ENCODE measurements at places on chromosomes 4 and X.

- DNase-seq: peak; percentile 48
Measured at GRCh38 chrX:3815896-3816664, 102.6 kb upstream of the PRKX start.

GRCh38 chr4:111535792-111536191, 609.5 kb upstream of the FAM241A start:
- DNase-seq: no peak

DNA sequence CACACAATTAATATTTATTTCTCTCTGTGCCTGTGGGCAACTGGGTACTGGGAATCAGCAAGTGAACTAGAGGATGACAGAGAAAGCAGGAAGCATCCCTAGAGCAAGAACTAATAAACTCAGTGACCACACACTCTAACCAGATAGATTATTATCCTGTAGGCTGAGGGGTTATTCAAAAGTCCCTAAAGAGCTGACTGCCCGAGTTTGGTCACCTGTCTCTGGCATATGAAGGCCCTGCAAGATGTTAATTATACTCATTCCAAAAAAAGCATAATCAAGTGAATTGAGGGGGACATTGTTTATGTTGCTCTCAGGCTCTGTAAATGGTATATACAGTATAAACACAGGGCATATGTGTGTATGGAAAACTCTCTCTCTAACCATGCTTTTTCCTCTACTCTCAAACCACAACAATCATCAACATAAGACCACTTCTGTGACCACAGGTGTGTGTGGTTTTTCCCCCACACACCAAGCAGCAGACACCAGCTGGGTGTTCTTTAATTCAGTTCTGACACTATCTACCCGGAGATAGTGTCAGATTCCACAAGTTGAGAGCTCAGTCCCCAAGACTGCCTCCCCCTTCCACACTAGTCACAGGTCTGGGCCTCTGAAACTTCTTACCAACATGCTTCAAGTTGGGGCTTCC, 6.2 kb upstream of the HPSE start:
- DNase-seq: no peak

DNA sequence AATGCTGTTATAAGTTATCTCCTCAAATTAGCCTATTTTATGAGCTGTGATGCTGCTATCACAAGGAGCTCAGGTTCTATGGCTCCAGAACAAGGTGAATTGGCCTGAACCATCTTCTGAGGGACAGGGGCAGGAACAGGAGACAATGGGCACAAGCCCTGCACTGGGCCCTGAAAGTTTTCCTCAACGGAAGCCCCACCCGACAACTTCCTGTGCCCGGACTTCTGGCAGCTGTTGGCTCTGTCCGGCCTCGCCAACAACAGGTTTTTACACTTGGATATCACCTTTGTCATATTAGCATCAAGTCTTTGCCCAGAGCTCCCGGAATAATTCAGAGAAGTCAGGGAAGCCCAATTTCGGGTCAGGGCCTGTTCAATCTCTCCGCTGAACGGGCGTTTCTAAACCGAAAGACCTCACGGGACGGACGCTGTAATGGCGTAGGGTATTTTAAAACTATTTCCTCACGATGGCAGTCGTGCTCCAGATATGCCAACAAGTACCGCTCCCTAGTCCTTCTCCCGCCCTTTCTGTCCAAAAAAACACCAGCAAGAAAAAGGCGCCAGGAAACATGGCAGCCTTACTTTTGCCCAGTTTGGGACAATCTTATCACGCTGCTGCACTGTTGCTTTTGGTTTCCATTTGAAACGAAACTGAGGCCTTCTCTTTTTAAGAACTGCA, 201.0 kb upstream of the STK26 start:
- peak; percentile 43 for DNase-seq

GRCh38 chr4:38930707-38931106, 63.1 kb downstream of the FAM114A1 start:
- DNase-seq: no peak

GRCh38 chrX:128622296-128622695, 570.1 kb upstream of the ACTRT1 start:
- no peak for DNase-seq

DNA sequence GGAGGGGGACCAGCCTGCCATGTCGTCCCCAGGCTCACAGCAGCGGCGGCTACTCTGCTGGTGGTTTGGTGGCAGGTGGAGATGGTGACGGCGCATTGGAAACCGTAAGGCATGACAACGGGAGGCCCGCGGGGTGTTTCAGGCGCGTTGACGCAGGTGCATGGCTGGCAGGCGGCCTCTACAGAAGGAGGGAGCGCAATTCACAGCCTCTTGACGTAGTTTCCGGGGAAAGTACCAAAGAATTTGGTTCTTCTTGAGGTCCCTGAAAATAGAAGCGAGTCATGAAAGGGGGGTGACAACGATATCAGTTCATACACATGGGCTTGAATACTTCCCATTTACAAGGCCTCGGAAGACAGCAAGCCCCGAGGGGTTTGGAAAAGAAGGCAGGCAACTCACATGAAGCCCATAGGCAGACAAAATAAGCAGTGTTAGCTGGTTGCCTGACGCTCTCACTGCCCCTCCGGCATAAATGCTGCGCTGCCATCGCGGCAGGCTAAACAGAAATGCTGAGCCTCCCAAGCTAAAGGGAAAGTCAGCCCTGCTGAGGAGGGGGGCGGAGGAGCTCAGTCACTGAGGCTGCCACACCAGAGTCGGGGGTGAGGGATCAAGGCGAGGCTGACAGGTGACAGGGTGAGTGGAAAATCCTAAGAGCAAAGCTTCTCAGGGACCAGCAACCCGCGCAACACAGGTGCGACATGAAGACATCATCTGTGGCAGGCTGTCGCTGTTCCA, 52.3 kb upstream of the PDLIM3 start:
- peak; percentile 86 for DNase-seq

GRCh38 chrX:136048446-136048845, 63.2 kb downstream of the SLC9A6 start:
- DNase-seq: no peak

DNA sequence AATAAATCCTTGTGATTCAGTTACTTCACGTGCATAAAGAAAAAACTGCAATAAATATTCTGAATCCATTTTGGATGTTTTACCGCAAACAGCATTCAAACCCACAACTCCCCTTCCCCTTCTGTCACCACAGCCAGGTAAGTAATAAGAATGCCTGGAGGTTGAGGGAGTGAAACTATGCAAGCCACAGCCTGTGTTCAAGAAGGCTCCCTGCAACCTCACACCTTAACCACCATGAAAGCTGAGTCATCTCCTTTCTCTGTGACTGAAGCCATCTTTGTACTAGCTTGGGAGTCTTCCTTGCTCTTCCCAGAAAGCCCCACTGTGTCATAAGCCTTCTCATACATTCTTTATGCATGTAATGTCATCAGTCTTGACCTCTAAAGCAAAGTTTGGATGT, 297.0 kb upstream of the PUDP start:
- no peak for DNase-seq

- no peak for DNase-seq
Measured at GRCh38 chr4:52957220-52957686, 95.1 kb downstream of the RASL11B start.

- DNase-seq: no peak
Measured at GRCh38 chrX:101232316-101232715, 12.7 kb downstream of the DRP2 start.

DNA sequence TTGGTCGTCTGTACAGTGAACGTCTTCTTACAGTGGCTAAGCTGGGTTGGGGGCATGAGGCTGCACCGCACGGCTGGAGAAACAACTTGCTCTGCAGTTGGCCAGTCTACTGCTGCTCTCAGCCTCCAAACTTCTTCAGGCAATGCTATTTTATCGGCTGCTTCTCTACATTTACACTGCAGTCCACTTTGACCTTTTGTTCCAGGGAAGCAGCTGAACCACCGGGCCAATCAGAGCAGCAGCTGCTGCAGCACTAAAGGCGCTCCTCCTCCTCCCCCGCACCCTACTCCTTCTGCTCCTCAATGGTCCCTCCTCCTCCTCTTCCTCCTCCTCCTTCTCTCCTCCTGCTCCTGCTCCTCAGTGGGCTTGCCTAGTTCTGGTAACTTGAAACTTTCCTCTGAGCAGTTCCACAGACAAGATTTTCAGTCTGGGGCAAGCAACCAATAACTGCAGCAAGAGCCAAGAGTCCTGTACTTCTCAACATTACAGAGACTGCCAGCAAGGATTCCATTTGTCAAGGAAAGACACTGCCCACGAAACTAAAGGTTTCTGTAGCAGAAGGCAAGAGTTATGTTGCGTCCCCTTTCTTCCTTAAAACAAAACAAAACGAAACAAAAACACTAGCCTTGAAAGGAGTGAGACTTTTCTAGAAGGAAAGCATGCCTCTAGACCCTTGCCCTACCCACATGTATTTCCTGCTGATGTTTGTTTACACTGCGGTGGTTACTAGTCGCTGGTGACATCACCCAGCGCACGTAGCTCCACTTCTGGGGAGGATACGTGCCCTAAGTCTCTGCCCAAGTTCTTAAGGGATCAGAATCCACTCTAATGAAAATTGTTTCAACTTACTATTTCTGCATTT, 125.7 kb upstream of the NAP1L5 start:
- DNase-seq: peak; percentile 19

DNA sequence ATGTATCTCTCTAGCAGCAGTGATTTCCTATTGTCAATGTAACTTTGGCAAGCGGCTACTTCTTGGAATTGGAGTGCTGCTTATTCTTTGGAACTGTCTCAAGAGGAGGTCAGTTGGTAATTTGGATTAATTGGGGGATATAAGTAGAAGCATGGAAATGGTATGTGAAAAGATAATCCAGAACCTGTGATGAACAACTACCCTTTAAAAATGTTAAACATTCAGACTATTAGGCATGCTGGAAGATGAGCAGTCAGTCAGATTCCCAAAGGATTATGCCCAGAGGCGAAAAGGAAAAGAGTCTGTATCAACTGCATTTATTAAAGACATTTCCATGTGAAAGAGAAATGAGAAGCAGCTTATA, 62.5 kb downstream of the SEC24D start:
- no peak for DNase-seq

GRCh38 chr4:158810487-158811215, 41.8 kb downstream of the FNIP2 start:
- no peak for DNase-seq

- DNase-seq: no peak
Measured at GRCh38 chrX:130887376-130887775, 15.6 kb downstream of the ENOX2 start.

DNA sequence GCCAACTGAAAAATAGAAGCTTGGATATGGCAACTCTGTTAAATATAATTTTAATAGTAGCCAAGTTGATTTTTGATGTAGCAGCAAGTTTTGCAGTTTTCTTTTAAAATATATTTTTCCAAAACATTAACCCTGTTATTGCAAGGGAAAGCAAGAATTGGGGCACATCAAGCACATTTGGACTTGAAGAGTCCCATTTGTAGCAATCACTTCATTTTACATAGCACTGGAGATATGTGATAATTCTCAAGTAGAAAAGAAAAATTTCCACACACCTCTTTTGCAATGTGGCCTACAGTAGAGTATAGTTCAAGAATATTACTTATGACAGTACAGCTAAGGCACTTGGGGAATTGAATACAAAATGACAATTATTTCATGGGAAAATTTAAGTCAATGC, 1.9 kb upstream of the PPP4R3C start:
- DNase-seq: no peak

GRCh38 chr4:56680266-56680665, 830 bp downstream of the HOPX start:
- DNase-seq: no peak

- no peak for DNase-seq
Measured at GRCh38 chr4:156961196-156962057, 10.2 kb downstream of the PDGFC start.

GRCh38 chr4:158781963-158782362, 13.1 kb downstream of the FNIP2 start:
- no peak for DNase-seq

- no peak for DNase-seq
Measured at GRCh38 chr4:22997358-22998224, 304.9 kb downstream of the GBA3 start.

DNA sequence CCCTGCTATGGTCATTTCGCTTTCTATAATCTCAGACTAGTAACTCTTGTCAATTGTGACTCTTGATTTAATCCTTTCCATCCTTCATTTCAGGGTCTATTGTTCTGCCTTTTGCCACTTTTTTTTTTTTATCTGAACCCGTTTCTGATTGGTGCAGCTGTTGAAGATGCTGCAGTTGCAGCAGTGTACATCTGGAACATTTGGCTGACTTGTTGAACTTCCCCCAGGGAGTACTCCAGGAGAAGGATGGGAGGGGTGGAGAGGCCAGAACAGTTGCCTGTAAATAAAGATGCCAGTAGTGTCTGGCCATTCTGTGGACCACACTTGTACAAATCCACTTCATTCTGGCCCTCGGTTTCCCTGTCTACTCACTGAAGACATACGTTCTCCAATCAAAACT, 1.0 kb upstream of the EDA start:
- no peak for DNase-seq

- no peak for DNase-seq
Measured at GRCh38 chr4:113633467-113633866, 128.1 kb downstream of the CAMK2D start.

DNA sequence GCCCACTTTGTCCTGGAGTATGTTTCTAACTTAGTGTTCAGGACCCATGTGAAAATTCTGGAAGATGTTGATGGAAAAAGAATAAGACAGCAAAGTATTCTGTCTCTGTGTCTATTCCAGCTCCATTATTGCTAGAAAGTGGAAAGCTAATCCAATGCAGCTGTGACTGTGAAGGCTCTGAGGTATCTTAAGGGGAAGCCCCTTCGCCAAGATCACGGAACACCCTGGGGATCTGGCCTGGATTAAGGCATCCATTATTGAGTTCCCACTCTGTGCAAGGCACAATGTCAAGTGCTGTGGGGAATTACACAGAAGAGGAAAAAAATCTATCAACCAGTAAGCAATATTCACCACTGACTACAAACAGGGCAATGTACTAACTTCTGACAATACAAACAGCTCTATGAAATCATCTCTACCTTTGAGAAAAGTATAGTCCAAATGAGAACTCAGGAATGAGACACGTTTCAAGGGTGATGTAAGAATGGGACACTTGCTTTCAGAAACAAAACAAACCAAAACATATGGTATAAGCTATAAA, 222.1 kb downstream of the LDB2 start:
- no peak for DNase-seq

GRCh38 chrX:124344246-124344645, 2.1 kb upstream of the SH2D1A start:
- DNase-seq: no peak

DNA sequence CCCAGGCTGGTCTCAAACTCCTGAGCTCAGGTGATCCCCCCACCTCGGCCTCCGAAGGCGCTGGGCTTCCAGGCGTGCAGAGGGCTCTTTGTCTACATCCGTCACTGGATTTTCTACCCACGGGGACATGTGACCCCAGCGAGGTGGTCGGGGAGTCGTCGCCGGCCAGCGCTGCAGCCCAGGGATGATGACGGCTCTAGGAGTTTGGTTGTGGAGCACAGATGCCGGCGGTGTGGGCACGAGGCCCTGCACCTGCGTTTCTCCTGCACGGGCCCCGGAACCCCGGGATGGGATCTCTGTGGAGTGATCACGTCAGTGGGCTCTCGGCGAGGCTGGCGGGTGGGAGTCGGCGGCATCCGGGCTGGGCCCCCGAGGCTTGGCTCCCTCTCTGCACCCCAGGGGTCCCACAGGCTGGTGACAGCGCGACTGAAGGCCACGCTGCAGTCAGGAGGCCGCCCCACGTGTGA, 9.1 kb upstream of the GTPBP6 start:
- DNase-seq: no peak
